ENCODE measurements at places on chromosomes 7 and 10.

- DNase-seq: no peak
These were observed 108.4 kb upstream of the ZMIZ1 start for GRCh38 chr10:78960316-78960800.

- no peak for DNase-seq
These were observed 113.7 kb downstream of the RGS10 start for GRCh38 chr10:119428789-119429188.

DNA sequence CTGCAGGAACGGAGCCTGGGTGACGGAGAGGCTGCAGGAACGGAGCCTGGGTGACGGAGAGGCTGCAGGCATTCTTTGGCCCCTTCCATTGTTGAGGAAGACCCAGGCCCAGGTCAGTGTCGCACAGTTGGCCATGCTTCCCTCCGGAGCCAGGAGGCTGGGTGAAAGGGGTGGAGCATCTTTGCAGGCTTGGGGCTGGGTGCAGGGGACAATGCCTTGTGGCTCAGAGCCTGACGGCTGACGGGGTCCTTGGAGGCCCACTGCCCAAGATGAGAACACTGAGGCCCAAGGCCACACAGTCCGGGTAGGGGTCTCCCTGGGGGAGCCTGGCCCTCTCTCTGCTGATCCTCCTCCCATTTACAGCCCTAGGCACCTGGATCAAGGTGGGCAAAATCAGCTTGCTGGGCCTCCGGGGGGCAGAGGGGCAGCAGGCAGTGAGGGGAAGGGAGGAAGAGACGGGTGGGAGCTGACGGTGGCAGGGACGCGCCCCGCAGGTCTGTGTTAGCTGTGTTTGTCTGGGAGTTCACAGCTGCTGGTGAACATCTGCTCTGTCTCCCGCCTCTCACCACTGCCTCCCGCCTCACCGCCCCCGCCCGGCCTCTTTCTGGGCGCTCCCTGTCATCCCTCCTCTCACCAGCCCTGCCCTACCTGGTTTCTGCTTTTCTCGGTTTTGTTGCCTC lies 30.6 kb upstream of the PCBD1 start:
- DNase-seq: peak; percentile 25

GRCh38 chr7:73991522-73992100 lies 36.4 kb upstream of the ELN start:
- DNase-seq: no peak

- peak; percentile 83 for DNase-seq
These were observed 22.7 kb upstream of the KCNK18 start for GRCh38 chr10:117174439-117175214.

- DNase-seq: no peak
These were observed 94.3 kb upstream of the ADO start for GRCh38 chr10:62710182-62710581.

DNA sequence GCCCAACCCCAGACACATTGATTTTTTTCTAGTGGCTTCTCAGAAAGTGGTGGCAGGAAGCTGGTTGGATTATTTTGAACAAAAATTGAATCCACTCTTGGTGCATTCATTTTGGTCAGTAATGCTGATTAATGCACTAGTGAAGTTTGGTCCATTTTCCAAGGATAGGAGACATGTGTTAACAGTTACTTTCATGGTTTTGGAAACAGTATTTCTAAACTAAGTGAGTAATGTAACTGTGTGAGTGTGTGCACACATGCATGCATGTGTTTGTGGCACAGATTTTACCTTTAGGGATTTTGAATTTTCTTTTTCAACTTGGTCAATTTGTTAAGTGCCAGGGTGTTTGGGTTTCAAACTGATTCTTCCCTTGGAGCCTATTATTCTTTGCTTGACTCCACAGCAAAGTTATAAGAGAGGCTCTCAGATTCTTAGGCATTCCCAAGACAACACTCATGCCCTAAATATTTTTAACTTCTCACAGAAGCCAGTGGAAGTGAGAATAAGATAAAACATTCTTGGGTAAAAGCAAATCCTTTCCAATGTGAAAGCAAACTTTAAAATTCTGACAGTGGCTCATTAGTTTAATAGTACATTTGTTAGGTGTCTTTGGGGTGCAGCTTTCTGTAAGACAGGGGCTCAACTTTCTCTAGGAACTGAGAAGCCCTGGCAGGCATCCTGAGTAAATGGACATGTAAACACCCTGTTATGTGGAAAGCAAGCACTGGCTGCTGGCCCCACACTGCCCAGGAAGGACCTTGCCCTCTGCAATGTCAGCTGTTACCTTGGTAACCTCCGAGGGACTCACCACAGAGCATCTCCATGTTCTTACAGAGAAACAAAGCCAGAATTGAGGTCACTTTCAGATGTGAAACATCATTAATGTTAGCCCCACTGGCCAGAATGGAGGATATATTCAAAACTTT lies 68.4 kb downstream of the ASAH2B start:
- DNase-seq: peak; percentile 35

DNA sequence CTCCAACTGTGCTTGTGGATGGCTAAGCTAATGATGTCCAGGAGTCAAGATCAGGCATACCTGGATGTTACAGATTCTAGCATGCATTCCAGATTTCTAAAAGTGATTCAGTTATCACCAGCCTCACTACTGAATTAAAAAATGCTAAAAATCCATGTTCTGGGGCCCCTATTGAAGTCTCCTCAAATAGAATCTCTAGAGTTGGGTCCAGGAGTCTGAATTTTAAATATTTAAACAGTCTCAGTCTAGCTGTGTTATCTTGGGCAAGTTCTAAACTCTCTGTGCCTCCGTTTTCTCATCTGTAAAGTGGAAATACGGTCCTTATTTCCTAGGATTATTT lies 5.0 kb downstream of the ARID5B start:
- no peak for DNase-seq

- no peak for DNase-seq
These were observed 44.4 kb upstream of the DGKI start for GRCh38 chr7:137891016-137891655.

GRCh38 chr10:100148353-100149211 lies 37.2 kb downstream of the ERLIN1 start:
- DNase-seq: no peak

DNA sequence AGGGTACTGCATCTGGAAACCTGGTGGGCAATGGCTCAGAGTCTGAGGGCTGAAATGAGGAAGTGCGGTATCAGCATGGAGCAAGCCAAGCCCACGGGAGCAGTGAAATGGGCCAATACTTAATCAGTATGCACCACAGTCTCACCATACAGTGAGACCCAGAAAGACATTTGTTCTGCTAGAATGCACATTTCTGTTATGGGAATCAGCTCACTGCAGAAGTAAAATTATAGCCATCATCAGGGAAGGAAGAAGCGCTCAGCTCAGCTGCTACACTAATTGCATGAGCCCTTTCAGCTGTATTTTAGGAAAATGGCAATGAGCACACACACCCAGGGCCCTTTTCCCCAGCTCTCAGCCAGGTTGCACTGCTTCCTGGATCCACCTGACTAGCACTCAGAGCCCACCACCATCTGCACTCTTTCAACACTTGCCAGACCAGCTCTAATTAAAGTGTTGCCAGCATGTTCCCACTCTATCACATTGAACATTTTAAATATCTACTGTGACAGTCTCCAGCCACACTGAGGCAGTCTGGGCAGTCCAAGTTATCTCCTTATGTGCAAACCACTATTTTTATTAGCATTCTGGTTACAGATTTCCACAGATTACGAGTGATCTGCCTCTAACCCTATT lies 44.2 kb upstream of the PIK3AP1 start:
- no peak for DNase-seq

DNA sequence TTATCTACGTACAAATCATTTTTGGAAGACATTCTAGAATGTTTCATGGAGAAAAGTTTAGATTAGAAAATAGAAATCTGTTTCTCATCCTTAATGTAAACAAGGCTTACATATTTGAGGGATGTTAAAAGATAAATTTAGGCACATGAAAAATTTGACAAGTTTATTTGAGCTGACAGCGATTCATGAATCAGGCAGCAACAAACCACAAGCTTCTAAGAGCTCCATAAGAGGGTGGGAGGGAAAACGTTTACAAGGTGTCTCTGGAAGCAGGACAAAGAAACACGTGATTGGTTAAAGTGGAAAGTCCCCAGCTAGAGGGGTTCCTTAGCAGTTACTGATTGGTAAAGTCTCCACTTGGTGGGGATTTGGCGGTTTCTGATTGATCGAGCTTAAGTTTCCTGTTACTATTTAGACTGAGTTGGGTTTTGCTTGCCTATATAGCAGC lies 228.9 kb upstream of the PITRM1 start:
- no peak for DNase-seq

DNA sequence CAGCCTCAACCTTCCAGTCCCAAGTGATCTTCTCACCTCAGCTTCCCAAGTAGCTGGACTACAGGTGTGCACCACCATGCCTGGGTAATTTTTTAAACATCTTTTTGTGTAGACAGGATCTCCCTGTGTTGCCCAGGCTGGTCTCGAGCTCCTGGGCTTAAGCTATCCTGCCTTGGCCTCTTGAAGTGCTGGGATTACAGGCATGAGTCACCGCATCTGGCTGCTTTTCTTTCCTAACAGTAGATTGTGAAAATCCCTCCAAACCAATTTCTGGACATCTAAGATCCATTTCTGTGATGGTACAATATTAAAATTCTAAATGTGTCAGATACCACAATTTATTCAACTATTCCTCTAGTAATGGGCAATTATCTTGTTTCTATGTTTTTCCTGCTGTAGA lies 38.7 kb downstream of the RAB18 start:
- no peak for DNase-seq

- DNase-seq: no peak
These were observed 126.6 kb upstream of the RAB11FIP2 start for GRCh38 chr10:118173296-118173695.

- no peak for DNase-seq
These were observed 16.4 kb downstream of the ZNF488 start for GRCh38 chr10:47367646-47368045.

DNA sequence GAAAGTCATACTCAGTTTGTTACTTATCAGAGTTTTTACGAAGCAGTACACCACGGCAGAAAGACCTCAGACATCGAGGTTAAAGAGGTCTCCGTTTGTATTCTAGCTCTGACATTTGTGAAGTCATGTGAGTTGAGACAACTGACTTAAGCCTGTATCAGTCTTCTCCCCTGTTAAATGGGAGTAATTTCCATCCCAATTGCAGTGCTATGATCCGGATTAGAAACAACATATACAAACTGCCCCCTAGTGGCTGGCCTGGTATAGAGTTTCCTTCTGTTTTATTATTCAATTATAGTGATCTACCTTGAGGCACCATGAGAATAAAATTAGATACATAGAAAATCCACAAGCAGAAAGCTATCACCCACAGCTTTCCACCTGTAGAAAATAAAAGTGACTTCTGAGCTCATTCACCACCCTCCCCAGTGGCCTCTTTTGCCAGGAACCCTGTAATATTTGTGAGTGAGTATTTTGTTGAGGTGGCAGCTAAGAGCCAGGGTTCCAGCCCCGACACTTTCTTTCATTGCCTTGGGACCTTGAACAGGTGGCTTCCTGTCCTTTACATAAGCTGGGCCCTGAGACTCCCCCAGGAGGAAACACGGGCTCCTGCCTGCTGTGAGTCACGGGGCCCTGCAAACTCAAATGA lies 607.2 kb upstream of the MGMT start:
- peak; percentile 54 for DNase-seq

- DNase-seq: no peak
These were observed 35.9 kb upstream of the GJD4 start for GRCh38 chr10:35569111-35569707.

DNA sequence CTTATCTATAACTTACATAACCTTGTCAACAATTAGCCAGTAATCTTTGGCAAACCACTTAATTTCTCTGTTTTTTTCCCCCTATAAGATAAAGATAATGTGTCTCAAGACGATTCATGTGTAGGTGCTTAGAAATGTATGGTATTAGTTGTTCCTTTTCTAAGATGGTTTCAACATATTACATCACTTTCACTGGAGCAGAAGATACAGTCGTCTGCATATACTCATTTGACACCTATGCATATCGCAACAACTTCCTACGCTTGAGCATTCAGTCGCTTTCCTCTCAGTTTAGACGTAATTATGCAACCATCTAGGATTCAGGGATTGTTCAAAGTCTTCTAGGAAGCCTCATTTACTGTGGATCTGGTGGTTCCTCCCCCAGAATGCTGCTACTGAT lies 396.7 kb downstream of the PHTF2 start:
- no peak for DNase-seq

GRCh38 chr10:73824146-73824725 lies 12.8 kb upstream of the NDST2 start:
- no peak for DNase-seq

DNA sequence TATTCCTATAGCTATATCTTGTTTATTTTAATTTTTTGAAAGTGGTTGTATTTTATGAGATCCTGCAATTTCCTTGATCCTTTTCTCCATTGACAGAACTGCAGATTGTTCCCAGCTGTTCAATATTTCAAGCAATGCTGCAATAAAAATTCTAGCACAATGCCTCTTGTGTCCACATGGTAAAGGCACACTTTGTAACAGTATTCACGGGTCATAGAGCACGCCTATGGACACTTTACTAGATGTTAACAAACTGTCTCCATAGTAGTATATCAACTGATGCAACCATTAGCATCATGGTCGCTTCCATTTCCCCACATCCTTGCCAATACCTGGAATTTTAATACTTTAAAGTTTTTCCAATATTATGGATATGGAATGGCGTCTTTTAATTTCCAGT lies 123.9 kb upstream of the FZD8 start:
- DNase-seq: no peak

GRCh38 chr7:70303309-70303708 lies 705.0 kb downstream of the AUTS2 start:
- peak; percentile 32 for DNase-seq

GRCh38 chr10:26384600-26384999 lies 53.5 kb upstream of the APBB1IP start:
- DNase-seq: no peak

DNA sequence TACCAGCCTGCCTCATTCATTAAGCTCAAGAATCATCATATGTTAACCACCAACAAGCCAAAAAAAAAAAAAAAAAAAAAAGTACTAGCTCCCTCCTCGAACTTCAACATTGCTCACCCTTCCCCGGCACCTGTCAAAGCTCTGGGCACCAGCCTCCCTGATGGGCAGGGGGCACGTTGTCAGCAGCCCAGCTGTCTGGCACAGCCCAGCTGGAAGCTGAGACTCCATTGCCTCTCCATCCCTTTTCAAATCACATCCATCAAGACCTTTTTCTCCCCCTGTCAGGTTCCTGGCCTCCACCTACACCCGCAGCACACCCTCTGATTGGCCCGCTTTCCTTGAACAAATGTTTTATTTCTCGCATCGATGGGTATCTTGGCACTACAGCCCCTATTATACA lies 913.3 kb upstream of the AUTS2 start:
- DNase-seq: no peak

DNA sequence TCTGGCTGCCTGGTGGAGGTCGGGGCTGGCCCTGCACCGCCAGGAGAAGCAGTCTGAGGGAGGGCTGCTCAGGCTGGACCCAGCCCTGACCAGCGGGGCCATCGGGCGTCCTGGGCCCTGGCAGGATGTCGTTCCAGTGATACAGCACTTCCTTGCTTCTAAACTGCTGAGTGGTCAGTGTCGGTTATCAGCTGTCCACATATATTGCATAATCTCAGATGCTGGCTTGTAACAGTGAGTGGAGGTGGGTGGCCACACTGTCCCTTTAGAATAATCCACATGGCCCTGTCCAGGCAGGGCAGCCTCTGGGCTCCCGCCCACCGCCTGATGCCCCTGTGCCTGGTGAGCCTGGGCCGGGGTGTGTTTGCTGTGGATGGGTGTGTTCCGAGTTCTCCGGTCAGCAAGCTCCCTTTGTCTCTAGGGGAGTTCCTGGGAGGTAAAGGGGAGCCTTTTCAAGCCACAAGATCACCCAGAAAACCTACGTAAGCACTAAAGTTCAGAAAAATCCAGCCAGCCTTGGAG lies 86.1 kb downstream of the LHPP start:
- no peak for DNase-seq

- no peak for DNase-seq
These were observed 588 bp downstream of the GET4 start for GRCh38 chr7:876972-877311.
